ENCODE measurements at places on chromosomes 6 and 20. TPM values are rescaled to one million over a fixed set of nuclear protein-coding genes. Genes with fewer than 3 reads are reported as not detected.

The KHDC1L gene
- polyA plus RNA-seq, result 0.14 TPM

The NUP43 gene
- polyA plus RNA-seq, result 10.1 TPM

The KIF3B gene
- 8.0 TPM for polyA plus RNA-seq

The GTSF1L gene
- not detected for polyA plus RNA-seq

The ARMH2 gene
- polyA plus RNA-seq, result not detected

The PPP1R10 gene
- 14.6 TPM for polyA plus RNA-seq

The MAN1A1 gene
- polyA plus RNA-seq, result 9.8 TPM

The POU5F1 gene
- polyA plus RNA-seq, result 1.1 TPM

The TFAP2A gene
- 26.0 TPM for polyA plus RNA-seq

The KCNK5 gene
- 0.02 TPM for polyA plus RNA-seq

The ARFGEF3 gene
- 0.01 TPM for polyA plus RNA-seq

The RNF144B gene
- 6.7 TPM for polyA plus RNA-seq

The GHRH gene
- not detected for polyA plus RNA-seq

The IMPG1 gene
- not detected for polyA plus RNA-seq

The HLA-DQB1 gene
- 3.0 TPM for polyA plus RNA-seq

The HMGA1 gene
- 927 TPM for polyA plus RNA-seq

The TBC1D22B gene
- polyA plus RNA-seq, result 6.3 TPM

The OR12D3 gene
- polyA plus RNA-seq, result not detected

The VEGFA gene
- polyA plus RNA-seq, result 48.3 TPM

The PNPLA1 gene
- not detected for polyA plus RNA-seq

The HDAC2 gene
- polyA plus RNA-seq, result 75.9 TPM

The LGSN gene
- not detected for polyA plus RNA-seq

The TNFRSF6B gene
- polyA plus RNA-seq, result 287 TPM

The LRRC73 gene
- 0.64 TPM for polyA plus RNA-seq

The FAM83D gene
- 24.9 TPM for polyA plus RNA-seq

The TXLNB gene
- not detected for polyA plus RNA-seq

The ANKEF1 gene
- polyA plus RNA-seq, result 2.5 TPM

The GRIK2 gene
- polyA plus RNA-seq, result not detected

The SYCP2L gene
- 0.30 TPM for polyA plus RNA-seq

The C6orf15 gene
- polyA plus RNA-seq, result 0.78 TPM

The PLA2G7 gene
- 5.1 TPM for polyA plus RNA-seq

The ZNF334 gene
- 1.6 TPM for polyA plus RNA-seq

The SLC24A3 gene
- 0.15 TPM for polyA plus RNA-seq

The TFAP2C gene
- 9.3 TPM for polyA plus RNA-seq

The OPRL1 gene
- 0.14 TPM for polyA plus RNA-seq

The PRND gene
- polyA plus RNA-seq, result not detected

The RSPH9 gene
- 0.07 TPM for polyA plus RNA-seq

The MROH8 gene
- 0.42 TPM for polyA plus RNA-seq

The ULBP1 gene
- polyA plus RNA-seq, result 0.93 TPM

The UNC5CL gene
- polyA plus RNA-seq, result 0.21 TPM

The NHSL1 gene
- 3.1 TPM for polyA plus RNA-seq

The FAM83C gene
- polyA plus RNA-seq, result 2.3 TPM
